ENCODE measurements at places on chromosomes 1 and 21. TPM values are rescaled to one million over a fixed set of nuclear protein-coding genes. Genes with fewer than 3 reads are reported as not detected.

Gene ESRRG
- 0.17 TPM for total RNA-seq

Gene KANK4
- total RNA-seq = 4.6 TPM

Gene NCAM2
- 0.25 TPM for total RNA-seq

Gene AGBL4
- total RNA-seq = not detected

Gene POGZ
- total RNA-seq = 26.8 TPM

Gene SPRR2B
- not detected for total RNA-seq

Gene S100A9
- 191 TPM for total RNA-seq

DNA sequence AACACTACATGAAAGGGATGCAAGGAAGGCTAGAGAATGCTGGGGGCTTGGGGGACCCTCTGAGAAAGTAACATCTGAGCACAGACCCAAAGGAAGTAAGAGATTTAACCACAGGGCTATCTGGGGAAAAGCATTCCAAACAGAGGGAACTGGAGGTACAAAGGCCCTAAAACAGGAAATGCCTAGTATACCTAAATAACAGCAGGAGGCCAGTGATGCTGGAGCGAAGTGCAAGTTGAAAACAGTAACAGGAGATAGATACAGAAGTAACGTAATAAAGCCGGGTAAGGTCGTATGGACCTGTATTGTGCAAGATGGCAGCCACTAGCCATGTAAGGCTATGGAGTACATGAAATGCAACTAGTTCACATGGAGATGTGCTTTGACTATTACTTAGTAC is 52.1 kb downstream of the CD34 start:
- no peak for DNase-seq

DNA sequence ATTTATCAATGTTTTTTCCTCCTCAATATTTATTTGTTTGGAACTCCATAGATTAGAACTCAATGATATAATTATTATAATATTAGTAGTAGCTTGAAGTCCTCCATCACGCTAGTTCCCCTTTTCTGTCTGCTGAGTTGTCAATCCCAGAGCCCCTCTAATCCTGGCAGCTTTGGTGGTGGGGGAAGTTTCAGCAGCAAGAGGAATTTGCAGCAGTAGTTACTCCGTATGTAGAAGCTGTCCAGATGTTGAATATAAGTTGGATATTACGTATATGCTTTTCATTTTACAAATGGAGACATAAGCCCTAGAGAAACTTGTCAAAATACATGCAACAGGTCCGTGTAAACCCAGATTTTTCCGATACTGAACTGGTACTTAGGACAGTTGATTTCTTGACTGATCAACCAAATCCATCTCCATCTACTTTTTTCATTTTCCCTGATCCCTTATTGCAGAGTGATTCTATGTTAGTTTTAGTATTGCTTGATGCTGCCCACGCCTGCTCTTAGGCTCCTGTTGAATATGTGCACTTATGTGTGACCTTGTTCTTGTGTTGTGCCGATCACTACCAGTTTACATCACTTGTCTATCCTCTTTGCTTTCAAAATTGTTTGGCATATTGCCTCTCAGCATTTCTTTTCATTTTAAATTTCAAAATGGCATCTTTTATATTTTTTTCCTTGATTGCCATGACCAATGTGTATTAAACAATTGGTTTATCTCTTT is 28.1 kb downstream of the SMAP2 start:
- no peak for DNase-seq

GRCh38 chr21:34836933-34837505 is 168.2 kb downstream of the CLIC6 start:
- DNase-seq = no peak

- DNase-seq = no peak
Observed at GRCh38 chr21:20445971-20446370, 552.2 kb upstream of the NCAM2 start.

- DNase-seq = no peak
Observed at GRCh38 chr1:3471356-3472087, 17.1 kb downstream of the ARHGEF16 start.

DNA sequence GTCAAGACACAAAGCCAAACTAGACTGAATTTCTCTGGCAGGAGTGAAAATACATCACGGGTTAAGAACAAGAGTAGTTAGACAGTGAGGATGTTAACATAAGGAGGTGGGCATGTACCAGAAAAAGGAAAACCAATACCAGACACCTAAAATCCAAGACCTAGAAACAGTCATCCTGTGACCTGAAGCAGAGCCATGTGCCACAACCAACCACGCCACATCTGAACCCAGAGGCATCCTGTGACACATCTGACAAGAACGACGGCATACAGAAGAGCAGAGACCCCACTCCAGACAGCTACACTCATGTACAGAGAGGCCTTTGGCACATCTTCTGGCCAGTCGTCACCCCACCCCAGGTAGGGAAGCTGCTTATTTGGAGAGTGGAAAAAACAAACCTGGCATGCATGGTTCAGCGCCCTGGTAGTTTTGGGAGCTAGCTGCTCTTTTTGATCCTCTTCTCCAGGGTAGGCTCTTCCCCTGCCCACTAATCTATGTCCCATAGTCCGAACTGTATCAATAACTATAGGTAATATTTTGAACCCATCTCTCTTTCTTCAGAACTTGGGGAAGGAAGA is 72.1 kb downstream of the SLC45A1 start:
- DNase-seq = no peak

DNA sequence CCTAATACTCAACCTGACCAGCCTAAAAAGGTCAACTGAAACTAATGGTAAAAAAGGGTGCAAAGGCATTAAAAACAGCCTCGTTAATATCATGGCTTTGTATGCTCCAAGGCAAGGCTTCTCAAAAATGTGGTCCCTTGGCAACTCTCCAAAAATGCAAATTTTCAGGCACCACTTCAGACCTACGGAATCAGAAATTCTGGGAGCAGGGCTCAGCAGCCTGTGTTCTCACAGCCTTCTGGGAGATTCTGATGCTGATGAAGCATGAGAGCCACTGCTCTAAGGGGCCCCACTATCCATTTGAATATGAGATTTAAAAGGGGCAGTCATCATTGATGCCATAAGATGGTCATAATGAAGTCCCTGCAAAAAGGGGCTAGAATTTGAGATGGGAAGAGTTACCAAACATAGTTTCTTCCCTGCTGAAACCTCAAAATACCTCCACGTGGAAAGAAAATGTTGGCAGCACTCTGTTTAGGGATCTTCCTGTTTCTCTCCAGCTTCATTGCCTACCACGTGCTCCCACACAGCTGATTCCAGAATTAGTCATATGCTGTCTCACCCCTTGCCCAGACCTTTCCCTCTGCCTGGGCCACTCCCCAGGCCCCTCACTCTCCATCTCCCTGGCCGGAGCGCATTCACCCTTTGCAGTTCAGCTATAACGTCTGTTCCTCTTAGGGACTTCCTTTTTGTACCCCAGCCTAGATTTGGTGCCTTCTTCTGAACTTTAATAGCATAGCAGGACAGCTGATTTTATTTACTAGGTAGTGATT is 46.7 kb downstream of the PHC2 start:
- no peak for DNase-seq

- no peak for DNase-seq
Observed at GRCh38 chr1:1423245-1423597, 2.1 kb upstream of the ANKRD65 start.

GRCh38 chr1:21669258-21670058 is at the start of gene RAP1GAP:
RAP1GAP (minus strand) TSS chr1:21669357; CDS start chr1:21620032, 49,325 bp downstream.
- peak; percentile 75 for DNase-seq

DNA sequence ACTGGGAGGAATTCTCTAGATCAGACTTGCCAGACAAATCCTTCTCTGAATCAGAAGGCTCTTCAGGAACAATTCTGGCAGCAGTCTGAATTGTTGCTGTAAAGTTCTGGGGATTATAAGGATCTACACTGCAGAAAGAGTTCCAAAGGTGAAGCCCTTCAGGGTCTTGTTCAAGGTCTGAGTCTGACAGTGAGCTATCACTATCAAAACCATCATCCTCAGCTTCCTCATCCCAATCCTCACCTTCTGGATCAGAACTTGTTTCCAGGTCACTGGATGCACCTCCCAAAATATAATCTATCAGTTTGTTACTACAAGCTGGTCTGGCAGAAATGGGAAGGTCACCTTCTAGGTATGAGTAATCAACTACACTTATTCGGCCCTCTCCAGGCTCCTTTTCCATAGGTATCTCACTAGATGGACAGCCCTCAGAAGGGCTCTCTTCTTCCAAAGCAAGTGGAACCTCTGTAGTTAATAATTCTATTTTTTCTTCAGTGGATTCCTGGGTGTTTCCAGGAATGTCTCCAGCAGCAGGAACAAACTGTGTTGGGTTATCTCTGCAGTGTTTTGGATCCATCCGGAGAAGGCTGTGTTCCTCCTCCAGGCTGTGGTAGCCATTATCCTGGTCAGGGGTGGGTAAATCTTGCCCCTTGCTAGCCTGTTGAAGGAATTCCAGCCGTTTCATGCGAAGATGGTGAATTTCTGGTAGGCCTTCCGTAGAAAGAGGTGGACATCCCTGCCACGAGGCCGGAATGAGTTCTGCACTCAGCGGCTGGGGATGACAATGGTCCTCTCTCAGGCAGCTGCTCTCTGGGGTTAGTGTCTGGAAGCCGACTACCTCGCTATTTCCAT is 1.6 kb downstream of the PPP1R15B start:
- no peak for DNase-seq

- DNase-seq = no peak
Observed at GRCh38 chr1:177116941-177117340, 47.6 kb downstream of the ASTN1 start.

DNA sequence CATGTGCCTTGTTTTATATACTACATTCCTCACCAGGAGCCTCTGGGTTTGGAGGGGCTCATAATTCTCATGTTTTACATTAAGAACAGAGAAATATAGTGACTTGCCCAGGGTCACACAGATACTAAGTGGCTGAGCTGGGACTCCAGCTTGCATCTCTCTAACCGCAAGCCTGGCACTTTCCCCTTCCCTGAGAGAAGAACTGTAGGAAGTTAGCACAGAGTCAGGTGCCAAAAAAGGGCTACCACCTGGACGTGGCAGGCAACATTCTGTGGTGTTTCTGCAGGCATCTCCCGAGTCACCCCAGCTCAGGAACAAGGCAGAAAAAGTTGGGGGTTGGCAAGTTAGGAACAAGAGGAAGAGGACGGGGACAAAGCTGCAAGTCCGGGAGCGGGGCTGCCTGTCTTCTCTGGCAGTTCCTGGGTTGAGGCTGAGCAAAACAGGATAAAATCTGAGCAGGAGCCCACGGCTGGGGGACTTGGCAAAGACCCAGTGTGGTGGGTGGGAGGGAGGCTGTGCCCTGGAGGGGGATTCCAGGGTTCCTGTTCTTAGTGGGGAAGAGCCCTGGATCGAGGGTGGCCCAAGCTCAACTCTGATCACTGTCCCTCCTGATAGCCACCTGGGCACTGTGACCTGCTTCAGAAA is 9.8 kb downstream of the PLA2G5 start:
- DNase-seq = no peak

DNA sequence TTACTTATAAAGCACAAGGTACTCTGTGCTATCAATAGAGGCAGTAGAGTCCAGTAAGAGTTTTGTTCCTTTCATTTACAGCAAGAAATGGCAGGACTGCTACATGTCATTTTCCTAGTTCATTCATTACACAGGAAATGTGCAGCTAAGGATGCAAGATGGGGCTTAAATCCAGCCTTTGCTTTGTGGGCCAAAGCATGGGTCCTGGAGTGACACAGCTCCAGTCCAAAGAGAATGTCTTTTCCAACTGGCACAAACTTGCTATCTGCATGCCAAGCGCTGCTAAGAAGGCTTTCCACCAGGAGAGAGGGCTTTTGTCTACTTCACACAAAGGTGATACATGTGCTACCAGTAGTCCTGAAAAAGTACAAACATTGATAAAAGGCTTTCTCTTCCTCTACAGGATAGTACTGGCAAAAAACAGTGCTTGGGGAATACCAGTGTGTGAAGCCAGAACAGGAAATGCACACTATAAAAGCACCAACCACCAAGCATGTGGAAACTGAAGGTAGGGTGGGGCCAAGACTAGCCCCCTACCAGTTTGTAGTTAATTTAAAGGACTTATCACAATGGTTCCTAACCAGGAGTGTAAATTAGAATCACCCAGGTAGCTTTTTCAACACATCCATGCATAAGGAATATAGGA is 68.7 kb downstream of the ARID4B start:
- DNase-seq = no peak

Measured in liver (tissue), 10 donors.